ENCODE measurements at places on chromosomes 13 and 19.
A peak's percentile ranks its signal among the peaks of the same experiment; 100 is the strongest.

GRCh38 chr13:79602936-79603335 lies 122.0 kb downstream of the NDFIP2 start:
- no peak for DNase-seq

DNA sequence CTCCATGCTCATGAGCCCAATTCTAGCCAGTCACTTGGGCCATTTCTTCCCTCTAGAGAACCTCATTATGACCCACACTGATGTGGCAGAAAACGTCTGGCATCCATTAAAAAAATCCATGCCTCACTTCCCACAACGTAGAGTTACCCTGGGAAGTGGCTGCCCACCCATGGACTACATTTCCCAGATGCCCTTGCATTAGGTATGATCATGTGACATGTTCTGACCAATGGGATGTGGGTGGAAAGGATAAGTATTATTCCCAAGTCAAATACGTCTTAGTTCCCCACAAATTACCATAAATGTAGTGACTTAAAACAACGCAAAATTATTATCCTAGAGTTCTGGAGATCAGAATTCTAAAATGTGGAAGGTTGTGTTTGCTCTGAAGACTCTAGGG lies 47.9 kb upstream of the ZNRF4 start:
- DNase-seq, result no peak

DNA sequence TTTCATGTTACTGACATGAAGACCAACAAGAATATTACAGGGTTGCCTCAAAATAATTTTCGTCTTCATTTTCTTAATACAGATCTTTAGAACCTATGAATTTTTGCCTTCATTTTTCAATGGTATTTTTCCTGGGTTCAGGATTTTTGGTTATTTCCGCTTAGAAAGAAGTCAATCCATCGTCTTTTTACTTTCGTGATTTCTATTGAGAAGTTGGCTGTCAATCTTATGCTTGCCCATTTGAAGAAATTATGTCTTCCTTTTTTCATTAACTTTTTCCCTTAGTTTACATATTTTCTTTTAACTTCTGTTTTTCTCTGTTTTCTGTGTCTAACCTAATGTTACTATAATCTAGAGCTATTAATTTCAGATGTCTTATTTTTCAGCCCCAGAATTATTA lies 868.9 kb upstream of the SLC10A2 start:
- DNase-seq, result no peak

GRCh38 chr19:2016041-2016807 lies 710 bp upstream of the BTBD2 start:
- no peak for DNase-seq

- DNase-seq, result peak; percentile 44
Measured at GRCh38 chr13:52195401-52195837, 36.0 kb upstream of the NEK3 start.

- no peak for DNase-seq
Measured at GRCh38 chr13:42574011-42574410, at the start of gene TNFSF11. Gene TNFSF11 (plus strand): TSS chr13:42574152. CDS start chr13:42574304, 152 bp downstream.

DNA sequence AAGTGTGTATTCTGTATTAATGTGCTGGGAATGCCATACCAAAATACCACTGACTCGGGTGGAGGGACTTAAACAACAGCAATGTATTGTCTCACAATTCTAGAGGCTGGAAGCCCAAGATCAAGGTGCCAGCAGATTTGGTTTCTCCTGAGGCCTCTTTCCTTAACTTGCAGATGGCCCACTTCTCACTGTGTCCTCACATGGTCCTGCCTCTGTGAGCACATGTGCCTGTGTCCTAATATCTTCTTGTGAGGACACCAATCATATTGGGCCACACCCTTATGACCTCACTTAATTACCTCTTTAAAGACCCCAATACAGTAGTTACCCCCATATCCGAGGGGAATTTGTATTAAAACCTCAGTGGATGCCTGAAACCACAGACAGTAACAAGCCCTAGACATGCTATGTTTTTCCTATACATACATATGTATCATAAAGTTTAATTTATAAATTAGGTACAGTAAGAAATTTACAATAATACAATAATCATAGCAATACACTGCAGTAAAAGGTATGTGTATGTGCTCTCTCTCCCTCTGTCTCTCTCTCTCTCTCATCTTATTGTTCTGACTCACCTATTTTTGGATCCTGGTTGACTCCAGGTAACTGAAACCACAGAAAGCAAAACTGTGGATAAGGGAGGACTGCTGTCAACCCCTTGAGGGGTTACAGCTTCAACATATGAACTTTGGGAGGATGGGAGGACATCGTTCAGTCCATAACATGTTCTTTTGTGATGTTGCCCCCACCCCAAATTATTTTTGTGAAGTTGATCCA lies 174.3 kb downstream of the IRS2 start:
- DNase-seq, result no peak

DNA sequence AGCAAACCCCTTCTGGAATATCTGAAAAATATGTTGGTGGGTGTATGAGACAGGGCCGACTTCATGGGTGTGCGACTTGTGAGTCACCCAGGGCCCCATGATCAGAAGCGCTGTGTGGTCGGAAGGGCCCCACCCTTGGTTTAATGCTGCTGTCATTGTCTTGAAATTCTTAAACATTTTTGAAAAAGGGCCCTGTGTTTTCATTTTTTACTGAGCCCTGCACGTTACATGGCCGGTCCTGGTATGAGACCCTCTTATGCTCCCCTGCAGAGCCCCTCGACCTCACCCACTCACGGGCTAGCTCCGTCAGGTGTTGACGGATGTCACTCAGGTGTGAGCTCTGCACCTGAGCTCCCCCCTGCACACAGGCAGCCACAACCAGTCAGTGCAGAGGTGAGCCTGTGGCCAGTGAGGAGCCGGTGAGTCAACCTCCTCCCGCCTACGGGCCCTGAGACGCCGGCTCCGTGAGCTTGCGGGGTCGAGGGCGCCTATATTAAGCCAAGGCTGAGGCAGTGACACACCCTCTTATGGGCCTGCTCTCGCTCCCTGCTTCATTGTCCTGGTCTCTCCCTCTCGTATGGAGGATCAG lies 27.7 kb downstream of the GADD45B start:
- no peak for DNase-seq

DNA sequence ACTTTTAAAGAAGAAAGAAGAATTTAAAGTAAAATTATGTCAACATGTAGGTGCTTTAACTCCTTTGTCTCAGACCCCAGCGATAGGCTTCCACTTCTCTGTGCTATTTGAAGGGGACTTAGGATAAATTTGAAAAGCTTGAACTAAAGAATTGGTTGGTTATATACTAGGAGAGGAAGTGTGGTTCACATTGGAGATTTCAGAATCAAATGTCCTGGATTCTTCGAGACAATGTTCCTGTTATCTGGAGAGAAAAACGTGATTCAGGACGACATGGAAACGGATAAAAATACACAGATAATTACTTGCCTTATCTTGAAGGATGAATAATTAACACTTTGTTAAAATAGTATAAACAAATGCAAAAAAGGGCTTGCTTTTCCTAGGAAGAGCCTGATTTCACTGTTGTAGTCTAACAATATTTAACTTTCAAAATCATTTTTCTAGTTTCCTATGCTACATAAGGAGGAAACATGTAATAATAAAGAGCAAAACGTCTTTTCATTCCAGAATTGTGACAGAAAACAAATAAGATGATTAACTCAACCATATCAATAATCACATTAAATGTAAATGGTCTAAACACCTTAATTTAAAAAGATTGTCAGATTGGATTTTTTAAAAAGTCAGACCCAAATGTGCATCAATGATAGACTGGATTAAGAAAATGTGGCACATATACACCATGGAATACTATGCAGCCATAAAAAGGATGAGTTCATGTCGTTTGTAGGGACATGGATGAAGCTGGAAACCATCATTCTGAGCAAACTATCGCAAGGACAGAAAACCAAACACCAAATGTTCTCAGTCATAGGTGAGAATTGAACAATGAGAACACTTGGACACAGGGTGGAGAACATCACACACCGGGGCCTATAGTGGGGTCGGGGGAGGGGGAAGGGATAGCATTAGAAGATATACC lies 724 bp upstream of the ZNF780A start:
- no peak for DNase-seq

DNA sequence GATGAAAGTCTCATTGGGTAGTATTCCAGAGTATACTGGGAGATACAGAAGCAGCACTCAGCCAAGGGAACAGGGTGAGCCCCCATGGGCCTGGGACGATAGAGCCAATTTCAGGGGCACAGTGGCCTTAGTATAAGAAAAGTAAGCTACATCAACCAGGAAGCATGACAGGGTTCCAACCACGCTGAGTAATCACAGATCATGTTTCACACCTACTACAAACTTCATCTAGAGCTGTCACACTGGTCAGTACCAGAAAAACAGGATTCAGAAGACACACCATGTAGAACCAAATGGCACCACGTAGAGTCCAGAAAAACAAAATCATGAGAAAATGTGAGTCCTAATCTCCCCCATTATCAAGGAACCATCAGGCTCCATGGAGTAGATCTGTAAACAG lies 1292.4 kb upstream of the MIR17HG start:
- DNase-seq, result no peak

DNA sequence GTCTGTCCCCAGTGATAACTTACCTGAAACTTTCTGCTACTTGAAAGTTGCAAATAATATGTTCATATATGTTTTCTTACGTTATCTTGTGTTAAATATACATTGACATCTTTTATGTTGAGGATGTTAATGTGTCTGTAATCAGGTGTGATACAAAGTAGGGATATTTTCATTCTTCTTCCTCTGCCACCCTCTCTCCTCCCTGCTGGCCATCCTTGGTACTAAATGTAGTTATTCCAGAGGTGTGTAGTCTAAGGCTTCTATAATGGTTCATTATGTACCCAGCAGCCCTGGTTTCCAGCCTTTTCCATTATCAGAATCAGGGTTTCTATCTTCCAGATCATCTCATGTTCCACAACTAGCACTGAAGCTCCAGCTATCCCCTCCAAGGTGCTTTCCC lies 606.7 kb upstream of the KLHL1 start:
- no peak for DNase-seq

DNA sequence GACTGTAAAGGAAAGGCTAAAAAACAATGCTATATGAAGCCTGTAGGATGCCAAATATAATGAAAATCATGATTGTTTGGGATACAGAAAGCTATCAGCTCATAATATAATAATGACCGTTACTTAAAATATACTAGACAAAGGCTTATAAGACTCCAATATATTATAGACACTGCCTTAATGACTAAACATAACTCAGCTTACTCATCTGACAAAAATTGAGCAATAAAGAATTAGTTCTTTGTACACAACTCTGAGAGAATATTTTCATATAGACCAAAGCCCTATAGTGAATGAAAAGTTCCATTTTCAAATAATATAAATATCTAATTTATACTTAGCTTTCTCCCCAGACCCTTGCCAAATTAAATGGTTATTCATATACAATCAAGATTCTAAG lies 283.3 kb downstream of the DIAPH3 start:
- DNase-seq, result no peak

GRCh38 chr19:49845414-49845813 lies 5.5 kb upstream of the PTOV1 start:
- no peak for DNase-seq

- no peak for DNase-seq
Measured at GRCh38 chr19:8363803-8364771, at the start of gene ANGPTL4. Gene ANGPTL4 (plus strand): TSS chr19:8364155. CDS start chr19:8364322, 167 bp downstream.
